Ovary (tissue), 10 donors: ENCODE measurements at places on chromosomes 7 and 10. TPM values are rescaled to one million over a fixed set of nuclear protein-coding genes. Genes with fewer than 3 reads are reported as not detected.

TWIST1 gene
- total RNA-seq: 8.2 TPM

- H3K27ac ChIP-seq: no peak overlapping the region
- DNase-seq: no peak
- H3K4me3 ChIP-seq: peak overlapping the region; percentile 95
Measured at GRCh38 chr10:38093816-38094157, 350 bp upstream of the ZNF37A start.

DNA sequence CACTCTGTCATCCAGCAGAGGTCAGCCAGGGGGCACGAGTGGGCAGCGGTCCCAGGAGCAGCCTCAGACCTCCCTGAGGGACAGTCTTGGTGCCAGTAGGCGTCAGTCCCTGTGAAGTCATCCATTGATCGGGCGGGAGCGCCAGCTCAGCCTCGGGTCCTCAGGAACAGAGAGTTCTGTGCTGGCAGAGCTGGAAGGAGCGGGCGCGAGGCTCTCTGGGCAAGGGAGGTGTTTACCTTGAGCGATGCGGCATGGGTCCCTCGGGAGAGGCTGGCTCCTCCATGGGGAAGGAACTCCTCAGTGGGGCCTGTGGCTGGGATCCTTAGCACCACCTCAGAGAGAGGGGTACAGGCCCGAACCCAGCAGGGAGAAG lies 101.1 kb upstream of the PPIF start:
- peak overlapping the region; percentile 80 for H3K27ac ChIP-seq
- no peaks in the 10 kb centered on the region for H3K36me3 ChIP-seq
- no peak overlapping the region for H3K4me3 ChIP-seq
- DNase-seq: peak; percentile 48
- peaks cover 40% of the 10 kb centered on the region for H3K4me1 ChIP-seq

- peak; percentile 78 for DNase-seq
- H3K36me3 ChIP-seq: no peaks in the 10 kb centered on the region
- H3K4me1 ChIP-seq: peaks cover 10% of the 10 kb centered on the region
- no peaks in the 10 kb centered on the region for H3K27me3 ChIP-seq
- H3K4me3 ChIP-seq: no peak overlapping the region
- no peak overlapping the region for H3K27ac ChIP-seq
Measured at GRCh38 chr10:3045471-3046209, 21.7 kb upstream of the PFKP start.

GPR37 gene
- 0.36 TPM for total RNA-seq

GRCh38 chr10:13885238-13885990 lies 298.6 kb downstream of the PRPF18 start:
- no peaks in the 10 kb centered on the region for H3K36me3 ChIP-seq
- H3K4me1 ChIP-seq: no peaks in the 10 kb centered on the region
- DNase-seq: no peak
- no peaks in the 10 kb centered on the region for H3K27me3 ChIP-seq
- H3K4me3 ChIP-seq: no peak overlapping the region
- H3K27ac ChIP-seq: no peak overlapping the region

DNA sequence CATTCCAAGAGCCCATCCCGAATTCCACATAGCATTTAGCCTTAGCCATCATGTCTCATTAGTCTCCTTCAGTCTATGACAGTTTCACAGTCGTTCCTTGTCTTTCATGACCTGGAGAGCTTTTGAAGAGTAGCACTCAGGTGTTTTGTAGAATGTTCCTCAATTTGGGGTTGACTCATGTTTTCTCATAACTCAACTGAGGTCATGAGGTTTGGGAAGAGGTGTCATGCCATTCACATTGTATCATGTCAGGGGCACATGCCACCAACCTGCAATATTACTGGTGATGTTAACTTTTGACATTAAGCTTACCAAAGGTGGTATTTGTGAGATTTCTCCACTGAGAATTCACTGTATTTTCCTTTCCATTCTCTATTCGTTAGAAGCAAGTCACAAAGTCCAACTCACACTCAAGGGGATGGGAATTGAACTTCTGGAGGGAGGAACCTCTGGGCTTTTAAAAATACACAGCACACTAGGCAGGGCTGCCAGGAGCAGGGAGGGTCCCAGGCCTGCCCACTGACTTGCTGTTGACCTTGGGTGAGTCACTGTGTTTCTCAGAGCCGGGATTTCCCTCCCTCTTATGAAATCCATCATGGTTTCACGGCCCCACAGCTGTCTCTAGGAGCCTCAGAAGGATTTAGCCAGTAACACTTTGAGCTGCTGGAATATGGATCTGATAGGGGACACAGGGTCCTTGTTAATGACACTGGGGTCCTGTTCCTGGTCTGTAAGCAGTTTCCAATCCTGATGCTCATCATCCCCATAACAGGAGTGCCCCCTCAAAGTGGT lies 74.4 kb upstream of the TCF7L2 start:
- H3K27me3 ChIP-seq: no peaks in the 10 kb centered on the region
- no peak for DNase-seq
- H3K27ac ChIP-seq: no peak overlapping the region
- H3K4me3 ChIP-seq: no peak overlapping the region
- H3K36me3 ChIP-seq: no peaks in the 10 kb centered on the region
- H3K4me1 ChIP-seq: peaks cover 1% of the 10 kb centered on the region

DNA sequence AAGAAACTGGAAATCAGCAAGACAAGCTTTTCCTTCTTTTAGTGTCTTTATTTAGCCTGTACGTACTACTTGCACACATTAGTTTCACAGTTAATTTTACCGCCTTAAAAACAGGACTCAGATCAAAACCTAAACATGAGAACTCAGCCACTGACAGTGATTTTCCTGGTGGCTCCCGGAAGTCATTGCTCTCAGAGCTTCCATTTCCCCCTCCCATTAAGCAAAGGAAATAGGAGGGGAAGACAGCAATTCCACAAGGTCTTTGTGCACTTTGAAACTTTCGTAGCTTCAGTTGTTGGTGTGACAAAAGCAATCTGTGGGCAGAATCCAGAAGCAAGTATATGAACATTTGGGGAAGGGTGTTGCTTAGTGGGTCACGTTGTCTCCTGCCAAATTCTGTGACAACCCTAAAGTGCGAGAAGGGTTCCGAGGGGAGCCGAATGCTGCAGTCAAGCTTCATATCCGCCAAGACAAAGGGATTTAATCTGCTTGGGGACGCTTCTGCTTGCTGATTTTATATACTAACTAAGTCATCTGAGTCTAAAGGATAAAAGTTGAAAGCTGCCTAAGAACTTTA lies 30.4 kb downstream of the FAM53B start:
- no peaks in the 10 kb centered on the region for H3K36me3 ChIP-seq
- no peak overlapping the region for H3K4me3 ChIP-seq
- no peak overlapping the region for H3K27ac ChIP-seq
- no peak for DNase-seq
- H3K4me1 ChIP-seq: peaks cover 37% of the 10 kb centered on the region

DNA sequence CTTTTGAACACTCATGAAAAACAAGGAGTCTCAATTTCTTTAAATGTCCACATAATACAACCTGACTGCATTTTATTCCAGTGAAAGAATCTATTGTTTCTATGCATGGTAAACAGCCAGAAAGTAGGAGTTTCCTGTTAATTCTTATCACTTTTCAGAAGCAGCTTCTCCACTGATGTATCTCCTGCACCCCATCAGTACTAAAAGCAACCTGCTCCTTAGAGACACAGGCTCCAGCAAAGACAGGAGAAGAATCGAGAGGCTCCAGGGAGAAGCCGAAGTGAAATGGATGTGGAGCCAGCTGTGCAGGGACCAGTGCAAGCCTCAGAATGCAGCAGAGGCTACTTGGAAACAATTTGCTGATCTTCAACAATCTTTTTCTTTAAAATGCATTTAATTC lies 16.4 kb upstream of the C10orf120 start:
- H3K27ac ChIP-seq: no peak overlapping the region
- H3K27me3 ChIP-seq: no peaks in the 10 kb centered on the region
- no peaks in the 10 kb centered on the region for H3K36me3 ChIP-seq
- no peak for DNase-seq

ZNF488 gene
- 0.57 TPM for total RNA-seq

DNA sequence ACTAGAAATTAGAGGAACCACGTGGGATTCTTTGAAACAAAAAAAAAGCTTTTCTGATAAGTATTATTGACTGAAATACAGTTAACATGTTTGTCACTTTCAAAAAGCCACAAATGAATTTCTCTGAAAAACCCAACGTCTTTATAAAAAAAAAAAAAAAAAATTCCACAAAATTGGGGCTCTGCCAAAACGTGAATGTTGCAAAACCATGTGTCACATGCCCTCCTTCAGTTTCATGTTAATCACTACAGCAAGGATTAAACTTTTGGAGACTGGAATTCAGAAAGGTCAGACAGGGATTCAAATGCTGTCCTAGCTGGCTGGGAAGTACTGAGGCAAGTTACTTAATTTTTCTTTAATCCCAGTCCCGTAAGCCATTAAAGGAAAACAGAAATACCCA lies 278.0 kb upstream of the KLF14 start:
- DNase-seq: no peak
- H3K27ac ChIP-seq: peak overlapping the region; percentile 60
- no peak overlapping the region for H3K4me3 ChIP-seq

DNA sequence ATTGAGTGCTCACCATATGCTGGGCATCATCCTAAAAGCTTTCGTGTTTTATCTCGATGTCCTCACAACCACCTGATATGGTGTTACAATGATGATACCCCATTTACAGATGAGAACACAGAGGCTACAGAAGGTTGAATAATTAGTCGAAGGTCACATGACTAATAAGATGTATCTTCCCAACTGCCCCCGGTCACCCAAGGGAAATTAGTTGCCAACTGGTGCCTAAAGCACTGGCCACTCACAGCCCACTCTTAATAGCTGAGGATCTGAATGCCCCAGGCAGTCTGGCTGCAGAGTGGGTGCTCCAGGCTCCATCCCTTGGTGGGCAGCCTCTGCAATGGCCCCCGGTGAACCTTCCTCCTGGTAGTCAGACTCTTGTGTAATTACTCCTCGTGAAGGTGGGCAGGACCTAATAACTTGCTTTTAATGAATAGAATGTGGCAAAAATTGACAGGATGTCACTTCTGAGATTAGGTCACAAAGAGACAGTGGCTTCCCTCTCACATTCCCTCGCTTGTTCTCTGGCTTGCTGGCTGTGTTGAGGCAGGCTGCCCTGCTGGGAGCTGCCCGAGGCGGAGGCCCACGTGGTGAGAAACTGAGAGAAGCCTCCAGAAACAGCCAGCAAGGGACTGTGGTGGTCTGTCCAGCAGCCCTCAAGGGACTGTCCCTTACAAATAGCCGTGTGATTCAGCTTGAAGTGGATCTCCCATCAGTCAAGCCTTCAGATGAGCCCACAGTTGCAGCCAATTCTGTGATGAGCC lies 109.4 kb downstream of the ARHGAP22 start:
- H3K27ac ChIP-seq: no peak overlapping the region
- H3K36me3 ChIP-seq: no peaks in the 10 kb centered on the region
- H3K4me3 ChIP-seq: no peak overlapping the region
- no peaks in the 10 kb centered on the region for H3K27me3 ChIP-seq
- DNase-seq: no peak
- peaks cover 11% of the 10 kb centered on the region for H3K4me1 ChIP-seq

DNA sequence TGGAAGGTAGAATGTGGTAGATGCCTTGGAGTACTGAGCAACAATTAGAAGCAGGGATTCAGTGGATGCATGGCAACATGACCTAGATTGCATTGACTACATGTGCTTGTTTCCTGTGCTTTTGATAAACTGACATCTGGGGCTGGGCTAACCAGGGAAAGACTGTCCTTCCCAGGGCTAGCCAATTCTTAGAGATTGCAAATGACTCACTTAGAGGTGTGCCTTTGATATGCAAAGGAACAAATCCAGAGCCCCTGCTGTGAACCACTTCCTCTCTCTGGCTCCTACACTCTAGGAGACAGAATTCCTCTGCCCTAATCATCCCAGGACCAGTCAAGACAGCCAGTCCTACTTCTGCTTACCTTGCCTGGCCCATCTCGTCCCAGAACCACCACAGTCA lies 651.5 kb downstream of the LRMDA start:
- H3K27me3 ChIP-seq: no peaks in the 10 kb centered on the region
- DNase-seq: no peak
- H3K4me3 ChIP-seq: no peak overlapping the region
- H3K36me3 ChIP-seq: no peaks in the 10 kb centered on the region

GRCh38 chr10:62017491-62017870 lies 116.0 kb downstream of the ARID5B start:
- no peak for DNase-seq
- no peak overlapping the region for H3K27ac ChIP-seq
- no peaks in the 10 kb centered on the region for H3K27me3 ChIP-seq
- H3K4me1 ChIP-seq: peaks cover 7% of the 10 kb centered on the region
- H3K36me3 ChIP-seq: no peaks in the 10 kb centered on the region
- no peak overlapping the region for H3K4me3 ChIP-seq

DNA sequence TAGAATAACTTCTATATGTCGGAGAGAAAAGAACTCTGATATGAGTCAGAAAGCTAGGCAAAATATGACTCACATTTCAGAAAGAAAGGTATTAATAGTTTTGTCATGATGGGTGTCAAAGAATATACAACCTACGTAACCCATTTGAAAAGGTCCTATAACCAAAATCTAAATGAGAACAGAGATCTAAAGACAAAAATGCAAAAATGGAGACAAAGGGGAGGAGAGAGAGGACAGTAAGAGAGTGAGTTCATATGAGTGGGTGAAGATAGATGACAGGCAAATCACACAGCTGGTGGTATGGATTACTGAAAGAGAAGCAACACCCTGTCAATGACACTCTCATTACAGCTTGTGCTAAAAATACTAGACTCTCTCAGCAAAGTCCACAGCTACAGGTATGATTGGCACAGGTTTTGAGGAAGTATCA lies 25.6 kb downstream of the ANKMY2 start:
- H3K36me3 ChIP-seq: no peaks in the 10 kb centered on the region
- no peak for DNase-seq
- H3K27ac ChIP-seq: no peak overlapping the region
- no peaks in the 10 kb centered on the region for H3K27me3 ChIP-seq
- H3K4me1 ChIP-seq: no peaks in the 10 kb centered on the region

DNA sequence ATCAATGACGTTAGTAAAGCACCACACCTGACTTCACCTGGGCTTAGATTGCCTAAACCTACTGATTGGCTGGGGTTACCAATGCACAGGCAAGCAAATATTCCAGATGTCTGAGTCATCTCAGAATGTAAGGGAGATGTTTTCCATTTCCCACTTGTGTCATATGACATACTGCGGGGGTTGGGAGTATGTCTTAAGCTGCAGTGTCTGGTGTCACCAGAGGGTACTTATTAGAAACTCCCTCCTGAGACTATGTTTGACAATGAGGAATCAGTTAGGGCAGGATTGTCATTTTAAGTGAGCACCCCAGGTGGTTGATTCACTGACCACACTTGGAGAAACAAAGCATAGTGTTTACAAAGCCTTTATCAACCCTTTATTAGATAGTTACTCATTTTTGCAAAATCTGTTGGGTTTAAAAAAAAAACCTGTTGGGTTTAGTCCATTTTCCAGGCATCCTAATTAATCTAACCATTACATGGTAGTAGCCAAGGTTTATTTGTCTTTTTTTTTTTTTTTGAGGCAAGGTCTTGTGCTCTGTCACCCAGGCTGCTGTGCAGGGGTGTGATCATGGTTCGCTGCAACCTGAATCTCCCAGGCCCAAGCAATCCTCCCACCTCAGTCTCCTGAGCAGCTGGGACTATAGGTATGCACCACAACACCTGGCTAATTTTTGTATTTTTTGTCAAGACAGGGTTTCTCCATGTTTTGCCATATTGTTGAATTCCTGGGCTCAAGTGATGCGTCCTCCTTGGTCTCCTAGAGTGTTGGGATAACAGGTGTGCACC lies 72.5 kb downstream of the CDK6 start:
- no peak for DNase-seq
- no peaks in the 10 kb centered on the region for H3K36me3 ChIP-seq
- H3K4me1 ChIP-seq: no peaks in the 10 kb centered on the region
- no peak overlapping the region for H3K27ac ChIP-seq
- no peaks in the 10 kb centered on the region for H3K27me3 ChIP-seq
